ENCODE measurements at places on chromosomes 11 and 22. TPM values are rescaled to one million over a fixed set of nuclear protein-coding genes. Genes with fewer than 3 reads are reported as not detected.

CCDC87 gene
- 0.11 TPM for total RNA-seq

YPEL4 gene
- not detected for total RNA-seq

CHRDL2 gene
- not detected for total RNA-seq

SLC7A4 gene
- total RNA-seq, result not detected

DNA sequence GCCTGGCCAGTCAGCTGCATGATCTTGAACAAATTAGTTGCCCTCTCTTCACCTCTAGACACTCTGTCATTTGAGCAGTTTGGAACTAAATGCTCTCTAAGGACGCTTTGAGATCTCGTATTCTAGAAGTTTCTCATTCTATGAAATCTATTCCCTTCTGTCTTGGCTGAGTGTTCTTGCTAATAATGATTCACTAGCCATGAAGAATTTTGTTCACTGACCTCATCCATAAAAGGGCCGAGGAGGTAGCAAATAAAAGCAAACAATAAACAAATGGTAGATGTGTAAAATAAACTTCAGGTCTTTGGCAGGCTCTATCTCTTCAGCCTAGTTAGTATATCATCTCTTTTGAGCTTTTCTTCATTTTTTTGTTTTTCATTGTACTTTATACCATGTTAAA is 76.6 kb downstream of the USP35 start:
- ATAC-seq, result no peak
- no peak overlapping the region for H3K4me3 ChIP-seq
- no peaks in the 10 kb centered on the region for H3K36me3 ChIP-seq
- H3K27ac ChIP-seq, result no peak overlapping the region
- H3K4me1 ChIP-seq, result no peaks in the 10 kb centered on the region

DNA sequence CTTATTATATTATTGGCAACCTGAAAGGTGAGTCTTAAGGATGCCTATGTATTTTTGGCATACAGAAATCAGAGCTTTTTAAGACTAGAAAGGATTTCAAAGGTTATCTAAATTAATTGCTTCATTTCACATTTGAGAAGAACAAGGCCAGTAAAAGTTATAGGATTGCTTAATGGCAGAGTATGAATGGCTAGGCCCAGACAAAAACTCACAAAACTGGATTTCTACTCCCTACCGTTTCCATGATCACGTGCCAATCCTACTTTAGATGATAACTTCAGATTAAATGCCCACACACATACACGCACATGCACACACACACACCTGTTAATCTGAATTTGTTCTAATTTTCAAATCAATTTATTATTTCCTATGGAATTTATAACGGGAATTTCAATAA is 1.8 kb upstream of the PDE3B start:
- no peak overlapping the region for H3K27ac ChIP-seq
- H3K36me3 ChIP-seq, result peaks cover 16% of the 10 kb centered on the region
- peaks cover 33% of the 10 kb centered on the region for H3K4me1 ChIP-seq
- no peak for ATAC-seq
- H3K27me3 ChIP-seq, result no peaks in the 10 kb centered on the region

GRCh38 chr11:12009617-12010321 is 1.3 kb upstream of the DKK3 start:
- H3K4me3 ChIP-seq, result peak overlapping the region; percentile 67
- no peak overlapping the region for H3K27ac ChIP-seq
- peaks cover 55% of the 10 kb centered on the region for H3K27me3 ChIP-seq
- H3K4me1 ChIP-seq, result peaks cover 5% of the 10 kb centered on the region

- H3K27me3 ChIP-seq, result no peaks in the 10 kb centered on the region
- H3K27ac ChIP-seq, result no peak overlapping the region
- peak; percentile 38 for ATAC-seq
- peaks cover 20% of the 10 kb centered on the region for H3K36me3 ChIP-seq
These were observed 16.6 kb upstream of the RAB1B start for GRCh38 chr11:66251809-66252208.

DNA sequence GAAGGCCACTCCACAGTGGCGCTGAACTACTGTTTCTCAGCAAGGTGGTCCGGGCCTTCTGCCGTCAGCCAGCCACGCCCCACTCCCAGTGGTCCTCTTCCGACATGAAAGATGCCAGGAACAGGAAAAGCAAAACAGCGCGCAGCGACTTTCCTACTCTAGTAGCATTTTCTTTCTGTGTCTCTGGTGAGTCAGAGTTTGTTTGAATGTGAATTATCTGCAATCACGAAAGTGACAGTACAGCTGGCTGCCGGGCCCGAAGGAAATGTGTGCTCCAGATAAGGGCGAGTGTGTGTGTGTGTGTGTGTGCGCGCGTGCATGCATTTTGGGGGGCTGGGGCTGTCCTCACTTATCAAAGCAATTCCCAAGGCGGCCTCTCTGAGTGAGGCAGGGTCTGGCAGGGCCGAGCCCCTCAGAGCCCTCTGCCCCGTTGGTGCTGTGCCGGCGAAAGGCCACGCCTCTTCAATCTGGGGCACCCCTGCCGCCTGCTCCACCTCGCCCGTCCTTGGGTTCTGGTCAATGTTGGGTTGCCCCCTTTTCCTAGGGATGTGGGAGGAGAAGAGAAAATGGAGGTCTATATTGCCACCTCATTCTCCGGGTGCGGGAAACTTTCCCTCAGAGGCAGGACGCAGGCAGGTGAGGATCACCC is 288.5 kb downstream of the KIRREL3 start:
- H3K4me1 ChIP-seq, result no peaks in the 10 kb centered on the region
- ATAC-seq, result no peak
- peaks cover 26% of the 10 kb centered on the region for H3K27me3 ChIP-seq

DNA sequence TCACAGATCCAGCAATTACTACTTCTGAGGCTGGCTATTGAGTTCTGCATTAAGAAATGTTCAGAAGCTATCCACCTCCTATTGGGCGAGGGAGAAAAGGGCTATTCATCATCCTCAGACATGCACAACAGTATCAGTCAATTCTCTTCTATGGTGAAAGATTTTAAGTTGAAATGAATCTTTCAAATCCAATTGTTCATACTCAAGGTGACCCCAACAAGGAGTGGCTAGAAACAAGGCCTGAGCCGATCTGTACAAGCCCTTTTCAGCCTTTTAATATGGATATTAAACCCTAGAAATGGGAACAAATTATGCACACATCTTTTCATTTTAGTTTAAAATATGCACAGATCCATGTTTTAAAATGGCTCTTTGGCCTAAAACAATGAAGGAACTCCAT is 303.5 kb upstream of the PITPNB start:
- H3K36me3 ChIP-seq, result no peaks in the 10 kb centered on the region
- no peak overlapping the region for H3K4me3 ChIP-seq
- H3K27me3 ChIP-seq, result peaks cover 3% of the 10 kb centered on the region
- H3K27ac ChIP-seq, result no peak overlapping the region
- no peaks in the 10 kb centered on the region for H3K4me1 ChIP-seq

DNA sequence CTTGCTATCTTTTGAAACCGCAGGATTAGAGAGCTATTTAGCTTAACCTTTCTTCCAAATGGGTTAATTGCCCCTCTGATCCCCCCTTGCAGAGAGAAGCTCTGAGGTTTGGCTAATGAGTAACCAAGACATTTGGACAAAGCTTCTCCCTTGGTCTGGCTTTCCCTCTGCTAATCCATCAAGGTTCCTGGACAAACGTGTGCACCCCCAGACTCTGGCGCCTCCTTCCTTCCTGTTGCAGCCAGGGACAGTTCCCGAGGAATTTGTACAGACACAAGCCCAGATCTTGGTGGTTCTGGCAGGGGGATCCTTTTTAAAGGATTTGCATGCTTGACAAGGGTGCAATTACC is 1.6 kb downstream of the KIAA1671 start:
- no peaks in the 10 kb centered on the region for H3K36me3 ChIP-seq
- no peak overlapping the region for H3K27ac ChIP-seq
- H3K27me3 ChIP-seq, result peaks cover 36% of the 10 kb centered on the region
- H3K4me3 ChIP-seq, result peak overlapping the region; percentile 24
- H3K4me1 ChIP-seq, result peaks cover 6% of the 10 kb centered on the region

DNA sequence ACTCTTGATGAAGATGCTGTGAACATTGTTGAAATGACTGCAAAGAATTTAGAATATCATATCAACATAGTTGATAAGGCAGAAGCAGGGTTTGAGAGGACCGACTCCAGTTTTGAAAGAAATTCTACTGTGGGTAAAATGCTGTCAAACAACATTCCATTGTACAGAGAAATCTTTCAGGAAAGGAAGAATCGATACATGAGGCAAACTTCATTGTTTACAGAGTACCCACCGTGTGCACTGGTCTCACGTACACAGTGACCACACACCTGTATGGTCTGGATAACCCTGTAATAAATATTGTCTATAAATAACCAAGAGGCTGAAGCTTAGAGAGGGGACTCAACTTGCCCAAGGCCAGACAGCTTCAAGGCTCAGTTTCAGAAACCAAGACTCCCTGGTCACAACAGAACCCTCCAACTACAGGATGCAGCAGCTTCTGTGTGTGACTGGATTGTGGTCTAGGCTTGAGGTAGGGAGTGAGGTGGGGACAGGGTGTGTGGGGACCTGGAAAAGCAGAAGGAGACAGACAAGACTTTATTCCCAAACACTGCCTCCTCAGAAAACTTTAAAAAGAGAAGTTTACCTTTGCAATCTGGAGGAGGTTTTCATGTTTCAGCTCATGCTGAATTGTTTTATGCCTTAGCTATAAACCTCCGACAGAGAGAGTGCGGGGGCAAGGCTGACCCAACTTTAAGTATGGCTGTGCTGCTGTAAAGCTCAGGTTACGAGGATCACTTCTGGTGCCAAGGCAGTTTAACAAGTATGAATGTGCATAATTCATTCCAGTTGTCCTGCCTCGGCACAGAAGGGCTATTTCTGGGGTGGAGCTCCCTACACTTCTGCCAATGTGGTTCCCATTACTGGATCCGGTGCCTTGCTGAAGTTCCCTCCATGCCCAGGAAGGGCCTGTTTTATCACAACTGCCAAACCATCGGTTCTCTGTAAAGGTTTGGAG is 372.6 kb upstream of the NARS2 start:
- no peak for ATAC-seq
- H3K36me3 ChIP-seq, result no peaks in the 10 kb centered on the region
- H3K27me3 ChIP-seq, result peaks cover 14% of the 10 kb centered on the region
- H3K4me3 ChIP-seq, result no peak overlapping the region

DNA sequence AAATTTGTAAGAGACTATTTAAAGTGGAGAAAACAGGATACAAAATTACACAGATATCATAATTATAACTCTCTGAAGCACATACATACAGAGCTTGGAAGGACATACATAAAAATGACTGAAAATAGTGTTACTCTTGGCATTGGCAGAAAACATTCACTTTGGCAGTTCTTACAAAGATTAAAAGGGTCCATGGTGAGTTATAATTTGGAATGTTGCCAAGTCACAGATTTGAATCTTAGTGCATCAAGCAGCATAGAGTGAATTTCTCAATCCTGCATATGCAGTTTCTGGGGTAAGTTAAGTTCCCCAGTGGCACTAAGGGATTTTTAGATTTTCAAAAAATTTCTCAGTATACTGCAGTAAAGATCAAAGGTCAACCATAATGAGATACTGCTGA is 115.9 kb downstream of the CCDC81 start:
- no peaks in the 10 kb centered on the region for H3K36me3 ChIP-seq
- no peaks in the 10 kb centered on the region for H3K4me1 ChIP-seq
- no peak overlapping the region for H3K4me3 ChIP-seq
- H3K27me3 ChIP-seq, result no peaks in the 10 kb centered on the region

DNA sequence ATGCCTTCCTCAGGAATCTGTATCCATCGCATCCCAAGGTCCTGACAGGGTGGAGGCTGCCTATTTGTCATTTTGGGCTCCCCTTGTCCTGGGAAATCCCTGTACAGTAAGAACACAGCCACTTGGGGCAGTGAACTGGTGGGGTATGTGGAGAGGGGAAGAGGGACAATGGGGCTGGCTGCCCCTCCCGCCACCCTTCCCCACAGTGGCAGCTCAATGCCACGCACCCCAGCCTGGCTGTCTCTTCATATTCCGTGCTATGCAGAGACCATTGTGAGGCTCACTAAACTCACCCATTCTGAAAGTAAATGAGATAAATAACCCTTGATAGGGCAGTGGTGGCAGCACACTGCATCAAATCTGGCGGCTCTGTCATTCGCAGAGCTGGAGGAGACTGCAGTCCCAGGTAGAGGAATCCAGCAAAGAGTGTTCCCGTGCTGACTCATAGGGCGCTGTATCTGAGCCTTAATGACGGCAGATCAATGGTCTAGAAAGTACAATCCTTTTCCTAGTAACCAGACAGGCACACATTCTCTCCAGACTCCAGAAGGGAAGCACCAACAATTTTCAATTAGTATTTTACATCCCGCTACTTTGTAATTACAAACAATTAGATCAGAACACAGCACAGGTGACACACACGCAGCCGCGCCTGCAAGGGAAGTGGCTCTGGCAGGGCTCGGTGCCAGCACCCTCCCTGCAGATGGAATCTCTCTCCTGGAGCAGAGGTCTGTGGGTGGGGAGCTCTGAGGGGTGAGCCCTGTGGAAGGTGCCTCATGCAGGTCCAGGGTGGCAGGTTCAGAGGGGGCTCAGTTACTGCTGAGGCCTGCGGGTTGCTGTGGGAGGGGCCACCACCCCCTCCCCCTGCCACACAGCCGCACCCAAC is 167.9 kb upstream of the B3GAT1 start:
- H3K27ac ChIP-seq, result no peak overlapping the region
- no peak for ATAC-seq
- H3K4me3 ChIP-seq, result no peak overlapping the region
- H3K4me1 ChIP-seq, result no peaks in the 10 kb centered on the region
- H3K36me3 ChIP-seq, result no peaks in the 10 kb centered on the region
- H3K27me3 ChIP-seq, result peaks cover 23% of the 10 kb centered on the region

DNA sequence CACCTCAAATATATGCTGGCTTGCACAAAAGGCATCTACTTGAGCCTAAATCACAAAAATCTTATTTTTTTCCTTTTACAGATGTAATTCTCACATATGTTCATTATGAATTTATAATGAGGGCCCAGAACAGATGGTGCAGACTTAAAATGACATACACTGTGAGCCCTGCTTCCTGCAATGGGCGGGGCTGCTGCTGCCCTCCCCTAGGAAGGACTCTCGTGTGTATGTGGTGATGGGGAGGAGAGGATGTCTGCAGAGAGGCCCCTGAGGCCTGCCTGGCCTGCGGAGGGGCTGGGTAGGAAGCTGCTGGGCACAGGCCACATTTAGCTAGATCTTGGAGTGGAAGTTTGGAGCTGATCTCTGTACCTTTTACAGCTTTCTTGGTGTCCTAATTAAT is 233.4 kb upstream of the KIRREL3 start:
- no peak overlapping the region for H3K27ac ChIP-seq
- H3K36me3 ChIP-seq, result no peaks in the 10 kb centered on the region
- no peak overlapping the region for H3K4me3 ChIP-seq
- H3K4me1 ChIP-seq, result no peaks in the 10 kb centered on the region
- no peaks in the 10 kb centered on the region for H3K27me3 ChIP-seq

DNA sequence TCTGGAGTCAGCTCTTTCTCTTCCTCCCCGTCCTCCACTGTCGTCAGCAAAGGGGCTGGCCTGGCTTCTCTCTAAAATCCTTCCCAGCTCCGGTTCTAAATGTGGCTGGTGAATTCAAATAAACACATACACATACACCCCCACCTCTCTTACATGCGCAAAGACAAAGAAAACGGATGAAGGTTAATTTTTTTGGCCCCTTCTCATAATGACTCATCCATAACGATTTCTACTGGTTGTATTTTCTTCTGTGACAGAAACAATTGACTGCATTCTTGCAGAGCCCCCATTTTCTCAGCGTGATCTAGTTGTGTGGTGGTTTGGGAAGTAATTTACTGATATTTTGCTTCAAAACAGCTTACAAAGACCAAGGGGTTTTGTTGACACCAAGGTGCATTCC is 130.0 kb upstream of the NTM start:
- no peaks in the 10 kb centered on the region for H3K4me1 ChIP-seq
- no peak for ATAC-seq
- H3K4me3 ChIP-seq, result no peak overlapping the region
- H3K27ac ChIP-seq, result no peak overlapping the region
- H3K27me3 ChIP-seq, result peaks cover 5% of the 10 kb centered on the region

- no peak overlapping the region for H3K27ac ChIP-seq
- no peak for ATAC-seq
- H3K27me3 ChIP-seq, result no peaks in the 10 kb centered on the region
- no peaks in the 10 kb centered on the region for H3K36me3 ChIP-seq
- H3K4me1 ChIP-seq, result no peaks in the 10 kb centered on the region
- H3K4me3 ChIP-seq, result no peak overlapping the region
These were observed 103.0 kb downstream of the DBX1 start for GRCh38 chr11:20056950-20057943.
